Brain (organoid and tissue), 16 donors: ENCODE measurements at places on chromosomes 16 and 17. TPM values are rescaled to one million over a fixed set of nuclear protein-coding genes. Genes with fewer than 3 reads are reported as not detected.

DNA sequence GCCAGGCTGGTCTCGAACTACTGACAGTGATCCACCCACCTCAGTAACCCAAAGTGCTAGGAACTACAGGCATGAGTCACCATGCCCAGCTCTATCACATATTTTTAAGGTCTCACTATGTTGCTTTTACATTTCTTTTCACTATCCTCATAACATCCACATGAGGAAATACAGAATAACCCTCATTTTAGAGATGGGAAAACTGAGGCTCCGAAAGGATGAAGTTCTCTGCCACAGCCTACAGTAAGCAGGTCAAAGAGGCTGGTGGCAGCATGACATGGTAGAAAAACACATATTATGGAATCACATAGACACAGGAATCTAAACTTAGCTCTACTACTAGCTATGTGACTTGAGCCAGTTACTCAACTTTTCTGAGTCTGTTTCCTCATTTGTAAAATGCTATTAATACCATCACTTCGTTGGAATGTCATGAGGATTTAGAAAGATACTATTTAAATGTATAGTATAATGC lies 32.2 kb downstream of the APPBP2 start:
- DNase-seq, result no peak

SPNS2 gene
- polyA plus RNA-seq, result 17.9 TPM

DNA sequence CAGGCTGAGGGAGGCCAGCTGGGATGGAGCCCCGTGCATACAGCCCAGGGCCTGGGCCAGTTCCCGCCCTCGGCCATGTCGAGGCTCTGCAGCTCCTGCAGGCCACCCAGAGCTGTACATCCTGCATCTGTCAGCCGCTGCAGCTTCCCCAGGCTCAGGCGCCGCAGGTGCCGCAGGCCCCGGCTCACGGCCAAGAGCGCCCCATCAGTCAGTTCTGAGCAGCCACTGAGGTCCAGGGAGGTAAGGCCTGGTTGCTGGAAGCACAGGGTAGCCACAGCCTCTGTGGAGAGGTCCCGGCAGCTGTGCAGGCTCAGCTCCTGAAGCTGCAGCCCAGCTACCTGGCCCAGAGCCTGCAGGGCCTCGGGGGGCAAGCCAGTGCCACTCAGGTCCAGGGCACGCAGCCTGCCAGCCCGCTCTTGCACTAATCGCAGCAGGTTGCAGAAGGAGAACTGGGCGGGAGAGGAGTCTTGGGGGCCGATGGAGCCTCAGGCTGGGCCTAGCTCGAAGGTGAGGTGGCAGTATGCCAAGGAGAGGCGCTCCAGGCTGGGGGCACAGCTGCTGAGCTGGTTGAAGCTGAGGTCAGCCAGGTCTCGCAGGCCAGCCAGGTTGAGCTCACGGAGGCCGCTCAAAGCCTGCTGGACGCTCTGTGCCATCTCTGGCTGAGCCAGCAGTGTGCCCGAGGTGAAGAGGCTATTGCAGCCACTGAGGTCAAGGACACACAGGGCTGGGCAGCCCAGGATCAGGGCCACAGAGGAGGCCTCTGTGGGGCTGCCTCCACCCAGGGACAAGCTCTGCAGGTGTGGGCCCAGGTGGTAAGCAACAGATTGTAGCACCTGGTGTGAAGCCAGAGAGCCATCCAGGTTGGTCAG lies 11.4 kb downstream of the ELMO3 start:
- DNase-seq, result no peak

ABCC6 gene
- polyA plus RNA-seq, result 0.51 TPM

DNA sequence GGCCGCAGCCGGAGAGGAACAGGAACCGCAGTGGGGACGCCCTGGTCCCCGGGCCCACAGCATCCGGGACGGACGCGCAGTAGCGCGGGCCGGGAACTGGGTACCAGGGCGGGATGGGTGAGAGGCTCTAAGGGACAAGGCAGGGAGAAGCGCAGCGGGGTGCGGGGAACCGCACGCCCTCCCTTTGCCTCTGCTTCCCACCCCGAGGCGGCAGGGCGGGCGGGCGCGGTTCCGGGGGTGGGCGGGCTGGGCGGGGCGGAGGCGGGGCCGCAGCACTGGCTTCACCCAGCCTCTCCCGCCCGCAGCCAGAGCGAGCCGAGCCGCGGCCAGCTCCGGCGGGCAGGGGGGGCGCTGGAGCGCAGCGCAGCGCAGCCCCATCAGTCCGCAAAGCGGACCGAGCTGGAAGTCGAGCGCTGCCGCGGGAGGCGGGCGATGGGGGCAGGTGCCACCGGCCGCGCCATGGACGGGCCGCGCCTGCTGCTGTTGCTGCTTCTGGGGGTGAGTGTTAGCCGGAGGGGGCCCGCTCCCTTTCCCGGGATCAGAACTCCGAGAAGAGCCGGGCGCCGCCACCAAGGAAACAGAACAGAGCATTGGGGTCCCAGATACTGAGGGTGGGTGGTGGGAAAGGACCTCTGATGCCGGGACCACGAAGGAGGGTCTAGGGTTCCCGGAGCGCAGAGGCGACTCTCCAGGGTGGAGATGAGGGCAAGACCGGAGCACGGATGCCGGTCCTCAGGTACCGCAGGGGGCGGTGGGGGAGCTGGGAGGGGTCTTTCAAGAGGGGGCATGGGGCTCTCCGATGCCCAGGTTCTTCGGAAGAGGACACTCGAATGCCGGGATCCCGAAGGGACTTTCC lies at the start of gene NGFR:
NGFR (plus strand) TSS at position 308 of the 856 bp plus-strand sequence; CDS start at position 433, 125 bp downstream.
- peak; percentile 79 for DNase-seq
